ENCODE measurements at places on chromosomes 5 and 9.

GRCh38 chr5:163506726-163507125 is 1.3 kb downstream of the MAT2B start:
- no peak for DNase-seq

GRCh38 chr5:65184780-65185179 is 296.9 kb downstream of the ADAMTS6 start:
- DNase-seq = no peak

GRCh38 chr9:119175581-119175980 is 193.7 kb downstream of the BRINP1 start:
- no peak for DNase-seq

DNA sequence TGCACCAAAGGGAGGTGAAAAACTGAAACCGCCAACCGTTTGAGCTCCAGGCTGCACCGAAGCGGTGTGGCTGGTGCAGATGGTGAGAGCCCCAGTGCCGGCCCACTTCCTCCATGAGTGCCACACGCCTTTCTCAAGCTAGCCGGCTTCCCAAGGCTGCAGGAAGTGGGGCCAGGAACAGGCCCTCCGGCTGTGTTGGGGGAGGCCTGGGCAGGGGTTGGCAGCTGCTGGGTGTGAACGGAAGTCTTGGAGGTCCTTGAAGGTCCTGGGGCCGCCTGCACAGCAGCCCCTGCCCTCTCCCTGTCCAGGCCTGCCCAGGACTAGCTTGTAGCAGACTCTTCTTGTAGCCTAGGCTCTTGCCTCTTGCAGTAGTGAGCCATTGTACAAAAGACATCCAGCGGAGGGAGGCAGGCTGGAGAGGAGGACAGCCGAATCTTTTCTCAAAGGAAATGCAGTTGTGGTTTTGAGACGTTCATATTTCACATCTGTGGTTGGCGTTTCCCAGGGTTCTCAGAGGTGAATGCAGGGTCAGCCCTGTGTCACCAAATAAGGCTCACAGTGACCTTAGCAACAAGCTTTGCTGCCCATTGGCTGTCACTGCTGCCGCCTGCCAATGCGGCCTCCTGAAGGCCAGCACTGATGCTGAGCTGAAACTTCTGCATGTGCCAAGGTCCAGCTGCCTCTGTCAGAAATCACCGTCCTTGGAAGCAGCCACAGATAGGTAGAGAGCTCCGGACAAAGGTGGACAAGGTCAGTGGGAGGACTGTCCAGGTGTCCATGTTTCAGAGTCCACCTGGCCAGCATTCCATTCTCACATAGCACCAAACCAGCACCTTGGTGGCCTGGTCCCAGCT is 23.9 kb downstream of the IRF1 start:
- DNase-seq = peak; percentile 24

- DNase-seq = peak; percentile 17
Measured at GRCh38 chr5:143154510-143155370, 248.7 kb downstream of the NR3C1 start.

DNA sequence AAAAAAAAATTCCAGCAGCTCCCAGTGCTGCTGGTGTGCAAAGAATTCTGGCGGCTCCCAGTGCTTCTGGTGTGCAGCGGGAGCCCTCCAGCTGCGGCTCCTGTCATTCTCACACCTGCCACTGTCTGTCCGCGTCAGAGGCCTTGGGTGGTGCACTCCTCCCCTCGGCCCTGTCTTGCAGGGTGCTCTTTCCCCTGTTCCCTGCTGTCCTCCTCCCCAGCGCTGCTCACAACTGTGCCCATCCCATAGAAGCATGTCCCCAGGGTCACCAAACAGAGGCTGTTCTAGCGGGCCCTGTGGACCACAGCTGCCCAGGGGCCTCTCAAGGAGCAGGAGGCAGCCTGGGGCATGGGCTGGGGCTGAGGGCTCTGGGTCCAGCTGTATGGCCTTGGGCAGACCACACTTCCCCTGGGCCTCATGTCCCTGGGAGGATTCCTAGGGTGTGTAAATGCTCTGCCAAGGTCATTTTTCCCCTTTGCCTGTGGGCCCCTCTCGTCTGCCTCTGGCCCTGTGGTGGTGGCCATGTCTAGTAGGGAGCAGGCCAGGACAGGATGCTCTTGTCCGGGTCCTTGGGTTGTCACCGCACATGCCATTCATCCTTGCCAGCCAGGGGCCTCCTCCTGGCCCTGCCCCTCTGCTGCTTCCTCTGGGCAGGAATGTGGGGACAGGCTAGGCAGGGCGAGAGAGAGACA is 68.2 kb downstream of the PHF2 start:
- no peak for DNase-seq

- DNase-seq = no peak
Measured at GRCh38 chr5:143174714-143175398, 228.6 kb downstream of the NR3C1 start.

DNA sequence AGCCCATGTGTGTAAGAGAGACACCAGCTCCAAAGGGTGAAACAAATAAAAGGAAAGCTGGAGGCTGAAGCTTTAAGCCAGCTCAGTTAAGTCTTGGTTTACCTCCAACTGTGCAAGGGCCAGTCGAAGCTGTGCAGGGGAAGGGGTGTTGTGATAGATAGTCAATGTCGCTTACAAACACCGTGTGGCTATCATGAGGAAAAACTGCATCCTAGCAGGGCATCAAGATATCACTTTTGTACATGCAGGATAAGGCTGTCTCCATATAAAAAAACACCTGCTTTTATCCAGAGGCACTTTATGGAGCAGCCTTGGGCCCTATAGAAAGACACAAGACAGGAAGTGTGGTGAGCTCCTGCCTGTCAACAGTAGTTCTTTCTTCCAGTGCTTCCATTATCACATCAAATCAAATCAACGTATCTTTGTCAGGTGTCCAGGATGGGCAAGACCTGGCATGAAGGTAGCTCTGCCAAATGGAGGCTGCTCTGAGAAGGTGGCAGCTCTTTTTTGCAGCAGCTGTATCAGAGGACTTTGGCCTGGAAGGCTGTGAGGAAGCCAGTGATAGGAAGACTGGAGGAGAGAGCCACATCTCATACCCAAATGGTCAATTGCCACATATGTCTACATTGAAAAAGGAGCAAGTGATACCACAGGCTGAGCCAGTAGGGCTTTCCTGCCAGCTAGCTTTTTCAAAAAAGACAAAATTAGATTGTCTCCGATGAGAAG is 29.3 kb upstream of the SELENOP start:
- DNase-seq = no peak
